Stimulated activated naive B cell treated with anti-CD40 and anti-IgM and Interleukin-4, amounts not matched to agents 10 μg/mL and 1 μg/mL and 100 μg/mL, for 72 hours (primary cell): ENCODE measurements at places on chromosomes 11 and 22.

DNA sequence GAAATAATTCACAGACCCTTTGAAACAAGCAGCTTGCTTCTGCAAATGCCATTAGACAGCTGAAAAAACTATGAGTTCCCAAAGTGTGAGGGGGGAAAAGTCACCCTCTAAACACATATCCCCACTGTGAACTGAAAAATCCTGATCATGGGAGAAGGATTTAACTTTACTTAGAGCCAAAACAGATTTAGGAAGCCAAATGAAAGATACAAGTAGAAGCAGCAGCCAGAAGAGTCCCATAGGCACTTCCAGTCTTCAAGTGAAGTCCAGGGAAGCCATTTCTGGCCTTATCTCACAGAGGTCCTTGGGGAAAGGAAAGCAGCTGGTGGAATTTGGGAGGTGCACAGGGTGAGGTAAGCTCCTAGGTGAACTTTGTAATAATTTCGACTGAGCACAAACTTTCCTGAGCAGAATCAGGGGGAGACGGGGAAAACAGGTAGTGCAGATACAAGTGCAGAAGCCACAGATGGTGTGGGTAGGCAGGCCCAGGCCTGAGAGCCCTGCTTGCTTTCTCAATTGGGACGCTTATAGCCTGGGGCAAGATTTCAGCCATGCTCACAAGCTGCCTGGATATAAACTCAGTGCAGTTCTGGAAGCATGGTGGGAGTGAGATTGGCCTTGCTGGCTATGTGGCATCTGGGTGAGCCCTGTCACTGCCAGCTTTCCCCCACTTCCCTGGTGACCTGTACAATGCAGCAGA, 44.8 kb downstream of the GAS2 start:
- DNase-seq: no peak

DNA sequence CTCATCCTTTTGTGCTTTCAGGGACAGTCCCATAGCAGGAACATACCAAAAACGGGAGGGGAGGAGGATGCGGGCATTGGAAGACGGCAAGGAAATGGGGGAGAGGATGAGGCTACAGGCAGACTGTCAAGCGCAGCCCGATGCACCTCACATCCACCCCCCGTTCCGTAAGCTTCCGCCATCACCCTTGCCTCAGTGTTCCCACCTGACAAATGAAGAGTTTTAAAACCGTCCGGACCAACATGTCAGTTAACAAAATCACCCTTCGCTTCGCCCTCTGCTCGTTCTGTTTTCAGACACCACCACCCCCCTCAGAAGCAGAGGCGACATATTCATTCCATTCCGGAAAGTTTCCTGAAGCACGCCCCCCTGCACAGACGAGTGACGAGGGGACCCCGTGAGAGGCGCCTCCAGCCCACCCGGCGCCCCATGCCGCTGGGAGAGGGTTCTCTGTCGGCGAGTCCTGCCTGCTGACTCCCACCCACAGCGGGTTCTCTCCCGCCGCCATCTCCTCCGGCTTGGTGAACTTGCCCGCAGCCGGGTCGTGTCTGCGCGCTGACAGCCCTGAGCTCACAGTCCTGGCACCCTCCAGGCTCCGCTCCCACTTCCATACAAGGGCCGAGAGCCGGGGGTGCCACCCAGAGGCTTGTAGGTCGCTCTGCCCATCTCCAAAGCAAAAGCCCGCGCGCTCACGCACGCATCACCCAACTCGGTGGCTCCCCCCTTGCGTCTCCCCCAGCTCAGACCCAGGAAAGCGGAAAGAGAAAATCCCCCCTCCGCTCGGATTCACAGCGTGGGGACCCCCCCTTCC, 1.5 kb downstream of the IGSF9B start:
- DNase-seq: no peak

- no peak for DNase-seq
Measured at GRCh38 chr11:62054484-62055121, 69.2 kb upstream of the INCENP start.

DNA sequence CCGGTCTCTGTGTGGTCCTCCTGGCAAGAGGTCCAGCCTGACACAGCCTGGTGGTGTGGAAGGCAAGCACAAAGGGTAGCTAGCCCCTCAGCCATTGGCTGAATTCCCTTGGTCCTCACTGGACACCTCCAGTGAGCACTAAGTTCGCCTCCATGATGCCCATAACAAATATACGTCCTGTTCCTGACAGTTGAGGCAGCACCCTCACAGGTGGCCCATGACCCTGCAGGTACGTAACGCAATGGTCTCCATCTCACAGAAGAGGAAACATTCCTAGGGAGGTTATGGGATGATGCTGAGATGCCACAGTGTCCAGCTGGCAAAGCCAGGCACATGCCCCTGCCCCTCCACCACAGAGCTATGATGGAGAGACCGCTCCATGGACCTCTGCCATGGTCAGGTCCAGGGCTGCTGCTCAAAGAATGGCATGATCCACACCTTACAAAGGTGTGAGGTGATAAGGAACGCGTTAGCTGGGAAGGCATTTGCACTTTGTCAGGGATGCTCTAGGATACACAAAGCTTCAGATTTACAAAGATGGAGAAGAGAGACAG, 1.4 kb upstream of the GNAZ start:
- DNase-seq: no peak

DNA sequence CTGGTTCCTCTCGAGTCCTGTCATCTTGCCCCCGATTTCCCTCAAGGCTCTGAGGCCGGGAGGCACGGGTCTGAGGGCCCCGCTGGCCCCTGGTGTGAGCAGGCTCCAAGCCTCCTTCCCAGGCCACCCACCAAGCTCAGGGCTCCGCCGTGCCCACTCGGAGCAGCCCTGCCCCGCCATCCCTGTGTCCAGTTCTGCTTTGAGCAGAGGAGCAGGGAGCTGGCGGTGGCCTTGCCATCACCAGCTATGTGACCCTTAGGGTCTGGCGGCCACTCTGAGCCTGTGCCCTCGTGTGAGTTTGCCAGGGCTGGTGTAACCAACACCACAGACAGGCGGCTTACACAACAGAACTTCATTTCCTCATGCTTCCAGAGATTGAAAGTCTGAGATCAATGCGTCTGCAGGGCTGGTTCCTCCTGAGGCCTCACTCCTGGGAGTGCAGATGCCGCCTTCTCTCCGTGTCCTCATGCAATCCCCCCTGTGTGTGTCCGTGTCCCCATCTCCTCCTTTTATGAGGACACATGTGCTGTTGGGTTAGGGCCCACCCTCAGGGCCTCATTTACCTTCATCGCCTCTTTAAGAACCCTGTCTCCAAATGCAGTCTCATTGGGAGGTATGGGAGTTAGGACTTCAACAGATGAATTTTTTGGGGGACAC, 36.5 kb upstream of the CELSR1 start:
- no peak for DNase-seq

- no peak for DNase-seq
Measured at GRCh38 chr11:48109046-48109666, 107.5 kb upstream of the OR4B1 start.

GRCh38 chr22:39343259-39344045, 6.3 kb upstream of the SYNGR1 start:
- peak; percentile 35 for DNase-seq
